Stimulated activated CD8-positive, alpha-beta memory T cell treated with anti-CD3 and anti-CD28 coated beads, Interleukin-2, amount 100 ng/mL, for 48 hours (primary cell): ENCODE measurements at places on chromosomes 6 and 20.

GRCh38 chr20:12925210-12925755 is 83.5 kb upstream of the SPTLC3 start:
- no peak for DNase-seq

- no peak for DNase-seq
These were observed 41.2 kb downstream of the C6orf132 start for GRCh38 chr6:42101186-42101657.

DNA sequence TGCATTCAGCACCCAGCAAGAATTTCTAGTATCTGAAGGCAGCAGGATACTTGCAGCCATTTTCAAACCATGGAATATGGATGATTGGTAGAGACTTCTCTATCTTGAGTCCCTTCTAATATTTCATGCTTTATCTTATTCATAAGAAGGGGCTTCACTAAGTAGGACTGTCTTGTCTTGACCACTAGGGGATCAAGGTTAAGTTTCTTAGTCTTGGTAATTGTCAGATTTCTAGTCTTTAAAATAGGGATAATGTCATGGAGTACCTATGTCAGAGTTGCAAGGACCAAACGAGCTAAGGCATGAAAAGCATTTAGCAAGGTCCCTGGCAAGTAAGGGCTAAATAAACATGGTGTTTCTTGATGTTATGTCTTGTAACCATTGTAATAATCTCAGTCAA is 68.5 kb upstream of the ESR1 start:
- DNase-seq = no peak

GRCh38 chr6:82712826-82713225 is 349.2 kb downstream of the TPBG start:
- no peak for DNase-seq

- DNase-seq = no peak
These were observed 1.9 kb downstream of the CST7 start for GRCh38 chr20:24950836-24951525.

- DNase-seq = no peak
These were observed 47.2 kb upstream of the MLN start for GRCh38 chr6:33850869-33851541.

DNA sequence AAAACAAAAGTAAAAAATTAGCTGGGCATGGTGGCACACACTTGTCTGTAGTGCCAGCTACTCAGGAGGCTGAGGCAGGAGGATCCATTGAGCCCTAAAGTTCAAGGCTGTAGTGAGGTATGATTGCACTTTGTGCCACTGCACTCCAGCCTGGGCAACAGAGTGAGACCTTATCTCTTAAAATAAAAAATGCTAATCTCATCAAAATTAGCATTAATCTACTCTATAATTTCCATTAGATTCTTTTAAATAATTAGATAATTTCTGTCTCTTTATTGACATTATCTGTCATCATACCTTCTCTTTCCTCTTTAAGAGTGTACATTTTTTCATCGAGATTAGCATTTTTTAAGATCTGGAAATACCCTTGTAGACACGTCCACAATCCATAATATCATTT is 48.0 kb downstream of the PHACTR3 start:
- no peak for DNase-seq

GRCh38 chr20:62748311-62748710 is 39.7 kb downstream of the NTSR1 start:
- no peak for DNase-seq

GRCh38 chr6:40359808-40360207 is 227.4 kb downstream of the LRFN2 start:
- no peak for DNase-seq

DNA sequence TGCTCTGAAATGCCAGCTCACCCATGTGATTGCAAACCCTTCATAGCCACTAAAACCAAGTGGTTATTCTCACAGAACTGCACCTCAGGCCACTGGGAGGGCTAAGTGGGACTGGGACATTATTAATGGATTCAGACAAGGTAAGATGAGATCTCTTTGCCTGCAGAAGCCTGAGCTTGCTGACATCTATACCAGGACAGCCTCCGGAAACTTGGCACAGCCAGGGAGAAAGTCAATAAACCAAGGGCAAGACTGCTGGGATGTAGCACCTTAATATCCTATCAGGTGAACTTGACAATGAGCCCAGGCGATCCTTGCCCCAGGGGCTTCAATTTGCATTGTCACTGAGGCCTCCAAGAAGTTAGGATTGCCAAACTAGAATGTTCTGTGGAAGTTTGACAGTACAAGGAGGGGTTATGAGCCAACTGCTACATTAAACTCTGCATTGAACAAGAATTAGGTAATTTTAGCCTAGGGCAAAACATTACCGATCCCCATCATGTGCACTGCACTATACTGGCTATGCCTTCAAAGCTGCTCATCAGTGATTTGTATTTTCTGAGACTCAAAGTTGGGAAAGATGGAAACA is 60.1 kb upstream of the RALGAPA2 start:
- DNase-seq = no peak

DNA sequence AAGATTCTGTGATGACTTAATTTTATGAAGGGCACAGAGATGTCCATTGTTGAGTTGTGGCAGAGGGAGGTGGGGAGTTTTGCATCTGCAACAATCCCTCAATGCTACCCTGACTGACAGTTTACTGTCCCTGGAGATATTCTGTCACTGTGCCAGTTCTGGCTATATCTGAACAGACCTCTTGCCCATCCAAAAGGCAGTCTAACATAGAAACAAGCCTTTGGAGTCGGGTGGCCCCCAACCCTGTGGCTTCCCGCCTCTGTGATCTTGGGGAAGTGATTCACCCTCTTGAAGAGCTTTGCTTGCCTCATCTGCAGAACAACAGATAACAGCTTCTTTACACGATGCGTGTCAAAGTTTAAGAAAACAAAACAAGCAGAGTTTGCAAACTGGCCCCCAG is 3.8 kb upstream of the E2F1 start:
- no peak for DNase-seq

DNA sequence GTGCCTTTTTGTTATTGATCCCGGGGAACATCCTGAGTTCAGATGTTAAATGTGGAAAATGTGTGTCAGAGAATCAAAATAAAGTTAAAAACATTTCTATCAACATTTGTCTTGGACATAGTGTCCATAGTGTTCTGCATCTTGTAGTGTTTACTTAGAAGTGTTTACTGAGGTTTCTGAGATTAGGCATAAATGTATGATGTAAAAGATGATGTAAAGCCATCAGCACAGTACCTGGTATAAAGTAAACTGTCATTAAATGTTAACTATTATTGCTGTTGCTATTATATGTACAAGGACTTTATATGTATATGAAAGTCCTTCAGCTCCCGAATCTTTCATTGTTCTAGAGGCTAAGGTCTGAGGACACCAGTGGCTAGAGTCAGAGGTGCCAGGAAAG is 28.2 kb upstream of the VEGFA start:
- DNase-seq = no peak

DNA sequence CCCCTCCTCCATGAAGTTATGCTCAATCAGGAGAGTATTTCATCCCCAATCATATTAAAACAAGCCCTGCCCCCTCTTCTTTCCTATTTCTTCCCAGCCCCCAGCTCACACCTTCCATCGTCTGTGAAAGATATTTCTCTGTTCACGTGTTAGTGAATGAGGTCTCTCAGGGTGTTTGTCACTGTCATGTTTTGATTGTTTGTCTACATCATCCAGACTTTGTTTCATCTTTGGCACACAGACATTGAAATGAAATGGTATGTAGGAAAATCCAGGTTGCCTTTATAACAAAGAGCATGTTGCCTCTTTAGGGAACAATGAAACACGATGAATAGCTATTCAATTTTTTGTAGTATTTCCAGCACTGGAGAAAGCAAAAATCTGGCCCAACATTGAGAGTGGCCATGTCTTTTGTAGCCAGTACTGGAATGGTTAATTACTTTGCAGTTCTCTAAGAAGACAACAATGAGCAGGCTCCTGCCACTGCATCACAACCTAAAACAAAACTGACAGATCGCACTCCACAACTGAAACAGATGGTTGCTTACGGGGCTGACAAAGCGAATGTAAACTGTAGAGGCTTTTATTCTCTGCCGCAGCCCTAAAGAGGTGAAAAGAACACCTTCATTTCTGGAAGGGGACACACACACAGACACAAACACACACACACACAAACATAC is 543.6 kb upstream of the CITED2 start:
- DNase-seq = no peak

- DNase-seq = no peak
These were observed 14.9 kb downstream of the CUL7 start for GRCh38 chr6:43038727-43039126.

GRCh38 chr6:46538800-46539480 is 47.7 kb upstream of the RCAN2 start:
- DNase-seq = no peak

- no peak for DNase-seq
These were observed 186.9 kb downstream of the AKAP7 start for GRCh38 chr6:131322125-131322524.

- DNase-seq = no peak
These were observed 158.6 kb downstream of the LAMA2 start for GRCh38 chr6:129041563-129041962.

DNA sequence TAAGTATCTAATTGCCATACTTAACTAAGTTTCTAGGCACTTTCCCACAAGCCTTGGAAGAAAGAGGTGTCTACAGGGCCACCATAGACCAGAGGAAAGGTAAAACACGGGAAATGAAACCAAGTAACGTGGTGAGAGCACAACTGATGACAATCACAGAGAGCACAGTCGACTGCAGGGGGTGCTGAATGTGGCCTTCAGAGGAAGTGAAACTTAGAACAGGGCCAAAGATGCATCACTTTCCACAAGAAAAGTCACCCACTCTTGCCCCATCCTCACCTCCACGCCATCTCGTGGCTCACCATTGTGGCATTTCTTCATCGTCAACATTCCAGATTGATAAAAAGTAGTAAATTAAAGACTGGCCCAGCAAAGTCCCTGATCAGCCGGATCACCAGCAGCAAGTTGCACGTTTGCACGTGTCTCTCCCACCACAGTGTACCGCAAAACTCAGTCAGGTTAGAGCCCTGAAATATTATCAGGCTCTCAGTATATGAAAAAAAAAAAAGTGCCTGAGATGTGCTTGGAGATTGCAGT is 31.4 kb downstream of the HIVEP2 start:
- DNase-seq = peak; percentile 41

GRCh38 chr6:2751871-2752270 is 1.1 kb upstream of the MYLK4 start:
- DNase-seq = no peak

DNA sequence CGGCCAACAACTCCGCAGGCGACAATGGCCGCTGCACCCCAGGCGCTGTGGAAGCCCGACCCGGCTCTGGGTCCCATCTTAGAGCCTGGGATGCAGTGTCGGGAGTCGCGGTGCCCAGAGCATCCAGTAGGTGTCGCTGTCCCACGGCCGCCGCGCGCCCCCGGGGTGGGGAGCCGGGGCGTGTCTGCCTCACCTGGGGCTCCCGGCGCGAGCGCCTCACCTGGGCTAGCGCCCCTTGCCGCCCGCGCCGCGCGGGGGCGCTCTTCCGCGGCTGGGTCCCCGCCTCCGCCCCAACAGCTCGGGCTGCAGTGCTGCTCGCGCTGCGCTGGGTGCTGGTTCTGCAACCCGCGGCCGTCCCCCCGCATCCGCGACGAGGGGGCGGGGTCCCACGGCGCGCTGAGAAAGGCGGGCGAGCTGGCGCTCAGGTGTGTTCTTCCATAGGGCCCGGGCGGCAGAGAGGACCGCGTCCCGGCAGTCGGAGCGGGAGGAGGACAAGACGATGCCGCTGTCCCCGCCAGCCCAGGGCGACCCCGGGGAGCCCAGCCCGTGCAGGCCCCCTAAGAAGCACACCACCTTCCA is at the start of gene CRYBG1:
Gene CRYBG1, plus strand, starts transcription at position 308 of the 579 bp plus-strand sequence. Its CDS starts 192 bp downstream, at position 500.
- peak; percentile 52 for DNase-seq

GRCh38 chr6:113871975-113872374 is 14.8 kb downstream of the MARCKS start:
- DNase-seq = no peak

GRCh38 chr6:109788687-109789086 is 97.6 kb downstream of the FIG4 start:
- no peak for DNase-seq

GRCh38 chr20:21339499-21339898 is 36.4 kb downstream of the XRN2 start:
- no peak for DNase-seq

GRCh38 chr6:37483917-37484785 is 15.5 kb downstream of the CCDC167 start:
- DNase-seq = peak; percentile 62

DNA sequence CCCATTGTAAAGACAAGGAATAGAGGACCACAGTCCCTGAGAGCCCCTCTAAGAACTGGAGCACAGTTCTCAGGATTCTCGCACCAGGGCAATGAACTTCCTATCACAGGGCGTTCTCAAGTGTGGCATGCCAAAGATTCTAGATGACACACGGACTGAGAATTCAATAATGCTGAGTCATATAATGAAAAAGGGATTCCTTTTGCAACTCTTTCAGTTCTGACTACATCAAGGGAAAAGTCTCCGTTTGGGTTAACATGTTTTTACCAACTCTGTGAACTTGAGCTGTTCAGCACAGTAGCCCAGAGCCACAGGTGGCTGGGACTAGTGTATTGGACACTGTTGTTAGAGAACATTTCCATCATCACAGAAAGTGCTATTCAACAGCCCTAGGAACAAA is 3.4 kb downstream of the MED20 start:
- no peak for DNase-seq

DNA sequence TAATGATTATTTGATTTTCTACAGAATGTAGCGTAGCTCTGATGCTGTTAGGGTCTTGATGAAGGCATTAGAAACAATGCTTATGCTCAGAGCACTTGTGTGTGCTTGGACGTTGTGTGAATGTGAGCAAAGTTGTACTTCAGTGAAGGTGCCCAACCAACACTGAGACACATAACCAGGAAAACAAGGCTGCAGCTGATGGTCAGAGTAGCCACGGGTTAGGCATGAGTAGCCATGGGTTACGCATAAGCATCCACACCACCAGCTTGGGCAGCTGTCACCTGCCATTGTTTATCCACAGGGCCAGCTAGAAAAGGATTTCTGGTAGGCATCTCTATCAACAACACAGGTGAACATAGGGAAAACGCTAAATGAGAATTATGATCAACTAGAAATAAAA is 326.6 kb downstream of the NRN1 start:
- DNase-seq = no peak

DNA sequence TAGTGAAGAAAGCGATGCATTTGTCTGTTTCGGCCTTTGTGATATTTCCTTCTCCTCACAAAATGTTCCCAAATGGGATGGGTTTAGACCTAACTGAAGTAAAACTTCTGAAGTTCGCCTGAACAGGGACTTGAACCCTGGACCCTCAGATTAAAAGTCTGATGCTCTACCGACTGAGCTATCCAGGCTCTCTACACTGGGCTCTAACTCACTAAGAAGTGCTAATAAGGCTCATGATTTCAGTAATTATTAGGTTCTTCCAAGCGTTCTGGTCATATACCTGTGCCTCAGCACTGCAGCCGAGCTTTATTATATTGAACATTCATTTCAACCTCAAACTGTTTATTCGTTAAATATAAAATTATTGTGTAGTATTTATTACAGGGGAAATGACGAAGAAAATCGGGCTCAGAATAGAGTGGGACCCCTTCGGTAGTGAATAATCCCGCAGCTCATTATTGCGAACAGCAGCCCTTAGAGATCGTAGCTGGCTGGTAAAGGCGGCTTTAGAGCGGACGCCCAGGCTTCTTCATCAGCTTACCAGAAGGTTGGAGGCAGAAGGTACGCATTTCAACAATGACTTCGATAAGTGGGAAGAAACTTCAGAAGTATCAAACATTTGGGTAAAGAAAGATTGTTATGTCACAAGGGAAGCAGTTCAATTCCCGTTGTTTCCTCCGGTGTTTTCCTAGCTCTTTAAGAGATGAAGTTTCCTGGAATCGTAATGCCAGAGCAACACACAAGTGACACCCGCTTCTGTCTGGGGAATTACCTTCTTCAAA is 119.0 kb upstream of the ZNF184 start:
- DNase-seq = no peak
